ENCODE measurements at places on chromosomes 2 and 18.

GRCh38 chr2:65939687-65940086, 495.2 kb upstream of the MEIS1 start:
- no peak for DNase-seq

- DNase-seq = no peak
Observed at GRCh38 chr2:120660771-120661459, 74.8 kb upstream of the GLI2 start.

GRCh38 chr2:216632952-216633615, at the start of gene IGFBP2:
Gene IGFBP2, plus strand, starts transcription at chr2:216633420. Its CDS starts 104 bp downstream, at chr2:216633524.
- DNase-seq = no peak

GRCh38 chr2:10890706-10891270, 20.9 kb upstream of the KCNF1 start:
- no peak for DNase-seq

GRCh38 chr2:159035790-159036411, 67.5 kb downstream of the TANC1 start:
- peak; percentile 47 for DNase-seq

GRCh38 chr2:73092146-73092783, 20.5 kb downstream of the RAB11FIP5 start:
- no peak for DNase-seq

- DNase-seq = no peak
Observed at GRCh38 chr2:231614559-231615057, 21.9 kb downstream of the TEX44 start.

DNA sequence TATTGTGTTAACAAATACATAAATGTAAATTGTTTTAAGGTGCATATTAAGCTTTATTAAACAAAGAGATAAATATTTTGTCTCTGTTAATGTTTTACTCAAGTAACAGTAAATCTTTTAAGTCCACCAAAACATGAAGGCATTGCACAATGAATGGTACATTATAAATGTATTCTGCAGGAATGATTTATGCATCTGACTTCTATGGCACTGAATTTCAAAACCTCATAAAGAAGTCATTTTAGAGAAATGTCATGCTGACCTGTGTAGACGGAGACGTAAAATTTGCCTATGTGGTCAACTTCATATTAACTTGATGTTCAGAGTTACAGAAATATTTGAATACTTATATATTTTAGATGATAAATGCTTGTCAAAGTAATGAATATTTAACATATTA, 194.7 kb downstream of the BABAM2 start:
- no peak for DNase-seq

GRCh38 chr2:219836647-219837177, 209.3 kb downstream of the SLC4A3 start:
- no peak for DNase-seq

DNA sequence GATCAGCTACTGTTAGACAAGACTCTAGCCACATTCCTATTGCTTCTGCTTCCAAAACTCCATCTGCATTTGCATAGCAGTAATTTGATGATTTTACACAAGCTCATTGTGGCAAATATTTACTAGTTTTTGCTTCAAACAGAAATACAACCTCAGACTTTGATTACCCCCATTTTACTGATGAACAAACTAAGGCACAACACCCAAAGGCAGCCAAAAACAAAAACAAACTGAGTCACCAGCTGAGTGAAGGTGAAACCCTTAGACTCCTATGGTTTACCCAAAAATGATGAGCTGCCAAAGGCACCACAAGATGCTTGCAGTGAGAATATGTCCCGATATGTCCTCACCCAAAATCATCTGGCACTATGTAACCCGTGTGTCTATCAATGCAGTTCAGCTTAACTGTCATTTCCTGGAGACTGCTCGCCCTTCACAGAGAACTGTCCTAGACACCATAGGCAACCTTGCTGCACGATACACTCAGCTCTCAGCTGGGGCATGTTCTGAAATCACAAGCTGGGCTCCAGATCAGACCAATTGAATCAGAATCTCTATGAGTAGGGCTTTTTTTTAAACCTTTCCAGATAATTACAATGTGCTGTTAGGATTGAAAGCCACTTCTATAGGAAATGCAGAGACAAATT, 4.1 kb upstream of the EVA1A start:
- no peak for DNase-seq

GRCh38 chr2:157470321-157470720, 26.4 kb upstream of the CYTIP start:
- no peak for DNase-seq

DNA sequence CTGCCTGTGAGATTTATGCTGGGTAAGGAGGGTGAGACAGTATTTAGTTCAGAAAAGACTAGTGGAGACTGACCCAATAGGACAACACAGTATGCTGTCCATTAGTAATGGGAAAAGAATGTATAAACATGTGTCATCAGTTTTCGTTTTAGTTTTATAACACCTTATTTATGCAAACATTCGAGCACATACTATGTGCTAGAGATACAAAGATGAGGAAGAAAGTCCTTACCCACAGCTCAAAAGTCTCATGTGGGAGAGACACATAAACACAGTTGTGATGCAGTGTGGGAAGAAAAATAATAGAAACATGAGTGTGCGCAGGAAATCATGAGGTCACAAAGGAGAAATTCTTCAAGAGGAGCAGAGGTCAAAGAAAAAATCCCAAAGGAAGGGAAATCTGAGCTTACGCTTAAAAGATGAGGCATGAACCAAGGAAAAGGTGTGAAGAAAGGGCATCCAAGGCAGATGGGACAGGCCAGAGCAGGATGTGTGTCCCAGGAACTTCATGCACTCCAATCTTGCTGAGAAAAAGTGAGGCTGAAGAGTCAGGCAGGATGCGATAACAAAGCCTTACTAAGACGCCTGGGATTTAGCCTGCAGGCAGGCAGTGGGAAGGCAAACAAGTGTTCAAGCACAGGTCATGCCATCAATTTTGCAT, 8.1 kb downstream of the METTL21A start:
- peak; percentile 75 for DNase-seq

DNA sequence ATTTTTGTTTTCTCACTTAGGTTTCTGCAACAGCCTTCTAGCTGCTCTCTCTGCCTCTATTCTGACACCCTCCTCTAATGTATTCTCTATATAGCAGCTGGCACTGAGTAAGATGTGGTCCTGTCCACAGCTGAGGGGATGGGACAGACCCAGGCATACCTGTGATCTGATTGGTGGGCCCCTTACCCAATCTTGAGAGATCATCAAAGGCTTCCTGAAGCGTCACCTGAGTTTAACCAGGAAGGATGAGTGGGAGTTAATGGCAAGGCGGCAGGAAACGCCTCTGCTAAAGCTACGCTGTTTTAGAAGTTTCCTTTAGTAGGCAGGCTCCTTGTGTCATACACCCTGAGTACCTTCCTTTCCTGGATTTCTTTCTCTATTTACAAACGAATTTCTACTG, 5.7 kb upstream of the TET3 start:
- DNase-seq = no peak

DNA sequence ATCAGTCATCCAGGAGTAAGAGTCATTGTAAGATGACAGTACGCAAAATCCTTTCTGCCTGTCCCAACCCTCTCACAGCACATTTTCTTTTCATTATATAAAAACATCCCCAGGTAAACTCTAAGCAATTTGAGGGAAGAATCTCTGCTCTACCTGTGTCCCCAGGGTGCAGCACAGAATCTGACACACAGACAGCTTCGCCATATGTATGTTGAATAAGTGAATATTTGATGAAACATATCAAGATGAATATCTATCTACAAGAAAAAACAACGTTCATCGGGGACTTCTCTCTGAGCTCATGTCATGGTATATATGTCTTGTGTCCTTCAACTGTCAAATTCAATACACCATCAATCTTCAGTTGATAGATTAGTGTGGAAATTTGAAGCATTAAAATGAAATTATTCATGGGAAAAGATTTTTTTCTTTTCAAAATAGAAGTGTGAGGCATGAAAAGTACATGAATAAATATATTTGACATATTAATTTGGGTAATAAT, 94.5 kb upstream of the KYNU start:
- DNase-seq = no peak
